ENCODE measurements at places on chromosomes 6 and 20.
A peak's percentile ranks its signal among the peaks of the same experiment; 100 is the strongest.

- H3K36me3 ChIP-seq, result no peaks in the 10 kb centered on the region
- no peaks in the 10 kb centered on the region for H3K4me1 ChIP-seq
- no peak overlapping the region for H3K27ac ChIP-seq
- H3K27me3 ChIP-seq, result no peaks in the 10 kb centered on the region
- no peak overlapping the region for H3K4me3 ChIP-seq
- no peak for DNase-seq
Observed at GRCh38 chr20:24910461-24910860, 38.6 kb upstream of the CST7 start.

DNA sequence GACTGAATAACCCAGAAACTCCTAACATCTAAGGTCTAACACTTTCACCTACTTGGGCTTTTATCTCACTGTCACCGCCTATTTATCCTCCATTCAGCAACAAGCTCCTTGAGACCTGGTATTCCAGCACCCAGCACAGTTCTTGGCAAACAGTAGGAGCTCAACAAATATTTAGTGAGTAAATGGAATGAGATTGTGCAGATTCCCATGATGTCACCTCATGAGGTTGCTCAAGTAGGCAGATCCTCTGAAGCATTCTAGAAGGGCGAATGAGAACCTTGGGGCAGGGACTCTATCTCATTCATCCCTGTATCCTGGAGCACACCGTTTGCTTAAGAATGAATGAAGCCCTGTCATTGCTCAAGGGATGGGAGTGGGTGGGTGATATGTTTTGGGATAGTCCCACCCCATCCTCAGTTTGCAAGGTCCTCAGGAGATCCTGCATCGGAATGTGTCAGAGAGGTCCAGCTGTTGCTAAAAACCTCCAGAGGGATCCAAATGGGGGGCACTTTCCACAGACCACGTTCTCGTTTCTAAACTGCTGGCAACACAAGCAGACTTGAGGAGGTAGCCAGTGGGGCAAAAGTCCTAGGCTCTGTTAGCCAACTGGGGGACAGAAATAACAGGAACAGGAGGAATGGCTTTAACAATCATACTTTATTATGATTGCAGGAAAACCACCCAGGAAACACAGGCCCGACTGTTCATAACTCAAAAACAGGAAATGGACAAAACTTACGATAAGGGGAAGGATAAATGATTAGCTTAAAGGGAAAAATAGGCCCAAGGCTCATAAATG is 42.0 kb downstream of the EDN1 start:
- H3K36me3 ChIP-seq, result no peaks in the 10 kb centered on the region
- no peaks in the 10 kb centered on the region for H3K4me1 ChIP-seq
- no peaks in the 10 kb centered on the region for H3K27me3 ChIP-seq
- H3K4me3 ChIP-seq, result no peak overlapping the region
- DNase-seq, result peak; percentile 12

DNA sequence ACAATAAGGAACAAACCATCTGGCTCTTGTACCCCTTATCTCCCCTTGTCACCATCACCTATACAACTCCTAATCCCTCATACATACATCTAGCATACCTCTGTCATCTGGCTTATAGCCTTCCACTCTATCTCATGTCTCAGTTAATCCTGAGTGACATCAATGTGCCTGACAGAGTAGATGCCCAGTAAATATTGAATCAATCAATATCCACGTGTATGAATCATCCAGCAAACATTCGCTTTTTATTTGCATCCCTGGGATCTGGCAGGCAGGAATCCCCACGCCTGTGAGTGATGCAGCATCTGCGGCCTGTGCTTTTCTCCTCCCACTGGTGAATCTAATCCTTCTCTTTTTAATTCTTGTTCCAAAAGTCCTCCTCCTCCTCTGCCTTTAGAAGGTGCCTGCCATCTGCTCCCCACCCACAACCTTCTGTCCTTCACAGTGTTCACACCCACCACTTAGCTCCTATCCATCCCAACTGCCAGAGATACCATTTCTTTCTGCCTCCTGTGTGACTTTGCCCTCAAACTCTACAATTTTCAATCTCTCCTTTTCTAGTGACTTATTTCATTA is 37.6 kb downstream of the ZNF391 start:
- no peak overlapping the region for H3K27ac ChIP-seq
- H3K4me1 ChIP-seq, result no peaks in the 10 kb centered on the region
- H3K4me3 ChIP-seq, result no peak overlapping the region
- H3K27me3 ChIP-seq, result no peaks in the 10 kb centered on the region

DNA sequence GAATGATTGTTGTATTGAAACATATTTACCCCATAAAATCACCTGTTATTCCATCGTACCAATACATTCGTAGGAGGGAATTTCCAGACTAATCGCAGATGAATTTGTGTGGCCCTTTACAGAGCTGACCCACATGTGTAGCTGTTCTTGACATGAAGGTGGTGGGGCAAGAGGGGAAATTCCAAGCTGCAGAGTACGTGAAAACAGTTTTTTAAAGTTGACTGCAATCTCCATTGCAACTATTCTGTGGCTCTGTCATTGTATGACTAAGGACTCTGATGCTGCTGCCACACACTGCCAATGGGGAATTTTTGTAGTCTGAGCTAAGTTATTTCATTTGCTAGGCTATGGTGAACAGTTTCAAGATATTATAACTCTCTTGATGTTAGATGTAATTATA is 46.4 kb upstream of the ADTRP start:
- DNase-seq, result no peak
- no peaks in the 10 kb centered on the region for H3K36me3 ChIP-seq
- H3K27ac ChIP-seq, result no peak overlapping the region

GRCh38 chr6:148980234-148980633 is 233.4 kb downstream of the UST start:
- no peaks in the 10 kb centered on the region for H3K36me3 ChIP-seq
- no peaks in the 10 kb centered on the region for H3K27me3 ChIP-seq
- H3K27ac ChIP-seq, result no peak overlapping the region

DNA sequence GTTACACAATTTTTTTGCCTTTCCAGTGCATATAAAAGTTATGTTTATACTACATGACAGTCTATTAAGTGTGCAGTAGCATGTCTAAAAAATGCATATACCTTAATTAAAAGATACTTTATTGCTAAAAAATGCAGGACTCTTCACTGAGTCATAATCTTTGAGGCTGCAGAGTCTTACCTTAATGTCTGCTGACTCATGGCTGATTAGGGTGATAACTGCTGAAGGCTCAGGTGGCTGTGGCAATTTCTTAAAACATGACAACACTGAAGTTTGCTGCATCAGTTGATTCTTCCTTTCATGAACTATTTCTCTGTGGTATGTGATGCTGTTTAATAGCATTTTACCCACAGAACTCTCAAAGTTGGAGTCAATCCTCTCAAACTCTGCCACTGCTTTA is 19.1 kb downstream of the ZSCAN23 start:
- H3K36me3 ChIP-seq, result peaks cover 14% of the 10 kb centered on the region
- no peak overlapping the region for H3K27ac ChIP-seq
- H3K27me3 ChIP-seq, result no peaks in the 10 kb centered on the region
- no peaks in the 10 kb centered on the region for H3K4me1 ChIP-seq
- H3K4me3 ChIP-seq, result no peak overlapping the region

- H3K4me1 ChIP-seq, result no peaks in the 10 kb centered on the region
- no peaks in the 10 kb centered on the region for H3K27me3 ChIP-seq
- H3K4me3 ChIP-seq, result no peak overlapping the region
- no peaks in the 10 kb centered on the region for H3K36me3 ChIP-seq
- H3K27ac ChIP-seq, result no peak overlapping the region
Observed at GRCh38 chr6:5012519-5012918, 8.7 kb upstream of the RPP40 start.
